ENCODE measurements at places on chromosomes 13 and 19. TPM values are rescaled to one million over a fixed set of nuclear protein-coding genes. Genes with fewer than 3 reads are reported as not detected.

DNA sequence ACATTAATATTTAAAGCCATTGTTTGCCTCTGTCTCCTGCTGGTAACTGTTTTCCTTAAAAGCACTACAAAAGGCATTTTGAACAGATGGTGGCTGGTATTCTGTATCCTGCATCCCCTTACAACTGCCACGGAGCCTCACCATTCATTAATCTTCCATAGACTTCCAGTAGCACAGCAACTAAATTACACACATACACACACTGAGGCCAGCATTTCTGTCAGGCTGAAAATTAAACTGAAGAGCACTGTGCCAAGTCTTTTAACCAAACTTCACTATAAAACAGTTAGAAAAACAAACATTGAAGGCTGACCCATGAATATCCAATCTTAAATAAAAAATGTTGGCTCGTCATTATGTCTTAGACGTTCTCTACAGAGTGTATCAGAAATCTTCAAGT, 697.8 kb downstream of the DACH1 start:
- no peak for DNase-seq

GRCh38 chr13:40764587-40765403, 6.2 kb downstream of the MRPS31 start:
- no peak for DNase-seq

GRCh38 chr13:110976785-110977184, 61.9 kb upstream of the ANKRD10 start:
- DNase-seq: no peak

DNA sequence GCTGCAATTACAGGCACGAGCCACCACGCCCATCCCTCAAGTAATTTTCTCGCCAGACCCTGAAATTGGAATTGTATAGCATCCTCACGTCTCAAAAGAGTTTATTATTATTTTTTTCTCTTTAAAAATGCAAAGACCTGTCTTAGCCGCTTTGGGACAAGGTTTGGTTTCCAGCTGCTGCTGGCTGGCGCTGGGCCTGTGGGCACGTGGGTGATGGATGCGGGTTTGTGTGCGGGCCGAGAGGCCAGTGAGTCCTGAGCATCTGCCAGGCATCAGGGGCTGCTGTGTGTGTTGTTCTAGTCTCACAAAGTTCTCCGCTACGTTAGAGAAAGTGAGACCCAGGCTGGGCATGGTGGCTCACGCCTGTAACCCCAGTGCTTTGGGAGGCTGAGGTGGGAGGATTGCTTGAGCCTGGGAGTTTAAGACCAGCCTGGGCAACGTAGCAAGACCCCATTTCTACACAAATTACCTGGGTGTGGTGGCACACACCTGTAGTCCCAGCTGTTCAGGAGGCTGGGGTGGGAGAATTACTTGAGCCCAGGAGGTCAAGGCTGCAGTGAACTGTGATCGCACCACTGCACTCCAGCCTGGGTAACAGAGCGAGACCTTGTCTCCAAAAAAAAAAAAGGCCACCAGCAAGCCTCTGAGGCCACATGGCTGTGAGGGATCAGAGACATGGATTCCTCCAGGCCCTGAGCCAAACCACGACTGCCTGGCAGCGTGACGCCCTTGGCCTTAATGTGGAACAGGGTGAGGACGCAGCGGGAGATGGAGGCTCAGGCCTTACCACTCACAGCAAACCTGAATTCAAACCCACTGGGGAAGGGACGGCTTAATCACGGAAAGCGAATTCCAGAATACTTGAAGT, 4.7 kb upstream of the TMPRSS9 start:
- no peak for DNase-seq

DNA sequence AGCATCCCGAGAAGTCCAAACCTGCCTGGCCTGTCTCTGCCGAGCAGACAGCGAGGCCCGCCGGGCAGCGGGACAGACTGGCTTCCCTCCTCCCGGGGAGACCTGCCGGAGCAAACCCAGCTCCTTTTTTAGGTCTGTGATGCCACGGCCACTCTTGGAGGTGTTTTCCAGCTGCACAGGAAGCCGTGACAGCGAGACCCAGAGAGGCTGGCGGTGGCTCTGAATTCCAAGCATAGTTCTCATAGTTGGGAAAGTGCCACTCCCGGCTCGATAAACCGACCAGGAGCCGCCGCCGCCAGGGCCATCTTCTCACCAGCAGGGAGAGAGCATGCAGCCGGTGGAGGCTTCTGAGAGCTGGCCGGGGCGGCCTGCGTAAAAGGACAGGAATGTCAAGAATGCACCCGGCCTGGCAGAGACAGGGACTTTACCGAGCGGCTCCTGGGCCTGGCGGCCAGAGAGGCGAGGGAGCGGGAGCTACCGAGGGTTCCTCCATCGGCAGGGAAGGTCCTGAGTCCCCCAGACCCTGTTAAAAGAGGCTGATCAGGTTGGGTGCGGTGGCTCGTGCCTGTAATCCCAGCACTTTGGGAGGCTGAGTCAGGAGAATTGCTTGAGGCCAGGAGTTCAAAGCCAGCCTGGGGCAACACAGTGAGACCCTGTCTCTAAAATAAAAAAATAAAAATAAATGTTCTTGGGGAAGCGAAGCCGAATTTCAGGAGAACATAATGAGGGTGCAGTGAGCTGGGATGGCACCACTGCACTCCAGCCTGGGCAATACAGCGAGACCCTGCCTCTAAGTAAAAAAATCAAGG, 64.9 kb downstream of the GADD45B start:
- no peak for DNase-seq

The LIN37 gene
- 10.8 TPM for polyA plus RNA-seq

The NLRP9 gene
- polyA plus RNA-seq: not detected

The ZNF571 gene
- 4.4 TPM for polyA plus RNA-seq

The ERFL gene
- not detected for polyA plus RNA-seq

All from CD4-positive, CD25-positive, alpha-beta regulatory T cell (primary cell).